ENCODE measurements at places on chromosomes 11 and 22.

GRCh38 chr11:72778535-72779494, 15.0 kb downstream of the STARD10 start:
- peak; percentile 70 for DNase-seq

DNA sequence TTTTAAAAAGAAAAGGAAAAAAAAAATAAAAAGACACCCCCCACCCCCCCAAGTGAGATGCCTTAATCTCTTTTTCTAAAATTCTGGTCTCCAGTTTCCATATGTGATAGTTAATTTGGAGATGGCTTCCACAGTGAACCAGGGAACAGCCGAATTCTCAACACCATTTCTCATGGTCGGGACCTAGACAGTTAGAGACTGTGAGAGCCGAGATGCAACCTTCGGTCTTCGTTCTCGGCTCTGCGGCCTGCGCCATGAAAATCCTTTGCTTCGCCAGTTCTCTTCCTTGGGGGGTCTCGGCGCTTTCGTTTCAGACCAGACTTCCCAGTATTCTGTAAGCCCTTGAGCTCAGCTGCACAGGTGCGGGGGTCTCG, 723 bp downstream of the CACNG2 start:
- DNase-seq, result peak; percentile 2

- no peak for DNase-seq
Measured at GRCh38 chr22:22728382-22728781, 84.0 kb downstream of the GGTLC2 start.

DNA sequence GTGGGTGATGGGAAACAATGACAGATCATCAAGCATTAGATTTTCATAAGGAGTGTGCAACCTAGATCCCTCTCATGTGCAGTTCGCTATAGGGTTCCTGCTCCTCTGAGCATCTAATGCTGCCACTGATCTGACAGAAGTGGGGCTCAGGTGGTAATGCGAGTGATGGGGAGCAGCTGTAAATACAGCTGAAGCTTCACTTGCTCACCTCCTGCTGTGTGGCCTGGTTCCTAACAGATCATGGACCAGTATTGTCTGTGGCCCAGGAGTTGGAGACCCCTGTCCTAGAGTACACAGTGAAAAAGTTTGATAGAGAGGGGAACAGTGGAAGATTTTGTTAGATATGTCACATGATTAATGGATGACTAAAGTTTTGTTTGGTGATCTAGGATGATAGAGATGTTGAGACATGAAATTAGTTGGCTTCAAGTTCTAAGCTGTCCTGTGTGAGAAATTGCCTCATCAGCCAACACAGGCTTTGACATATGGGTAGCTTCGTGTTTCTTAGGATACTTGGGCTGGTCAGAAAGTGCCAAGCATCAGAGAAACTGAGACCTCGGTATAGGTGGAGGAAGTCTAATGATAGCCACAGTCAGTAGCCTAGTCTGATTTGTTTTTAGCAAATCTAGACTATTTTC, 47.4 kb downstream of the ARHGEF12 start:
- DNase-seq, result no peak

- no peak for DNase-seq
Measured at GRCh38 chr11:122743949-122744348, 88.4 kb downstream of the UBASH3B start.

GRCh38 chr11:109704432-109704831, 282.4 kb downstream of the C11orf87 start:
- DNase-seq, result no peak

DNA sequence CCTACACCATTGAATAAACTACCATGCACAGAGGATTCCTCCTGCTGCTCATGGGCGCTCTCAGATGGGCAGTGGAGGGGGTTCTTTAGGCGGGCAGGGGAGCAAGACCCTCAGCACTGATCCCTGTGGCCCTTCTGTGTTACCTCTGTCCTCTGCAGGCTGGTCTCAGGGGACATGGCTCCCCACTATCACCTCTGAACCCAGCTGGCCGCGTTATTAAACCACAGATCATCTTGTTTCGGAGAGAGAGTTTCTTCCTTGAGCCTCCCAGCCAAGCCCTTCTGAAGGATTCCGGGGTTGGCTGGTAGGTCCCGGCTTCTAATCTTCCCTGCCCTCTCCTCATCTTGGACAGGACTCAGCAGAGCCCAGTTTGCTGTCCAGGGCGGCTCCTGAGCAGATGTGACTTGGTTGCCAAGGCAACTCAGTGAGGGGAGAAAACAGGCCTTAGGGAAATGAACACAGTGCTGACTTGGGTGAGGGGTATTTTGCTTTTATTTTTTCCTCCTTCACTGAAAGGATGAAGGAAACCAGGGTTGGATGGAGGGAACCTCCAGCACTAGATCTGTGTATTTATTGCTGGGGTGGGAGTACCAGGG, 13.3 kb downstream of the APOL3 start:
- no peak for DNase-seq

GRCh38 chr11:5701055-5701577, 11.5 kb downstream of the TRIM22 start:
- no peak for DNase-seq

DNA sequence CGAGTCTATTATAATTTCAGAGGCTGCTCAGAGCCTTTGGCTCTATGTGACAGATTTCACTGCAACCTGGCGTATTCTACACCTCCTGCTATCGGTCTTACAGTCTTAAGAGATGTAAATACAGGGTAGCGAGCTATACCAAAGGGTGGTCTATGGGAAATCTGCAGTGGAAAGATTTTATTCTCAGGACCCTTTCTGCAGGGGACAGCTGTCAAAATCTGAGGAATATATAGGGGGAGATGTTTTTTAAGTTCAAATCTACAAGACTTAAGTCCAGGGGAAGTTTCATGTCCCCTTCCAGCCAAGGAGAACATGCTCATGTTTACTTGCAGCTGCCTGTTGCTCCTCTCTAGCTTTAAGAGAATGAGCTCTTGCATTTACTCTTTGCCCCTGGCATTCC, 62.7 kb downstream of the MICAL2 start:
- no peak for DNase-seq

DNA sequence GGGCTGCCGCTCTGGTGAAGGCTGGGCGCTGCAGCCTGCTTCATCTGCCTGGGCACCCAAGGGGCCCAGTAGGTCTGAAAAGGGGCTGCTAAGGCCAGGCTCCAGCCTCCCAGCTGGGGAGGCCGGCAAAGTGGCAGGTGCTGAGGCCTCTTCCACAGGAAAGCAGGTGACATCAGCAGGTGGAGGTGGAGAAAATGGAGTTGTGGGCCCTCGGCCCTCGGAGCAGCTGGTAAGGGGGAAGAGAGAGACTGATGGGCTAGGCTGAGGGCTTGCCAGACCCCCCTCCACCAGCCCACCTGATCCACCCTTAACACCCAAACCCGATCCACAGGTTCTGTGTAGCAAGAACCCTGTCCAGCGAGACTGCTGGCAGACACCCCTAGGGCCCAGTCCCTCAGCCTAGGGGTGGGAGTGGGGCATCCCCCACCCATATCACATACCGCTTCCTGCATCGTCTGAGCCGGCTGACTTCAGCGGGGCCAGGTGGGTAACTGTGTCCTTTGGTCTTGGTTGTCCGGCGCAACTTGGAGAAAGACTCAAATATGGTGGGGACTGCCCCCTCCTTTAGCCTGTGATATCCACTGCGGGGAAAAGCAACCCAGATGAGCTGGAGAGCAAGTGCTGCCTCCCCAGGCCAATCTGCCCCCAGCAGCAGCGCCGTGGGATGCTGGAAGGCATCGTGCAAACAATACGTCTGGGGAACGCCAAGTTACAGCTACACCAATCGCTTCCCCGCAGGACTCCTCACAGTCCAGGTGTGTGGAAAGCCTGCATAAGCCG, 1.5 kb downstream of the THAP7 start:
- DNase-seq, result no peak
